NCI-H1436 treated with DMSO at 0.1 percent for 48 hours (cell line): ENCODE measurements at places on chromosomes 7 and 10.
A peak's percentile ranks its signal among the peaks of the same experiment; 100 is the strongest.

DNA sequence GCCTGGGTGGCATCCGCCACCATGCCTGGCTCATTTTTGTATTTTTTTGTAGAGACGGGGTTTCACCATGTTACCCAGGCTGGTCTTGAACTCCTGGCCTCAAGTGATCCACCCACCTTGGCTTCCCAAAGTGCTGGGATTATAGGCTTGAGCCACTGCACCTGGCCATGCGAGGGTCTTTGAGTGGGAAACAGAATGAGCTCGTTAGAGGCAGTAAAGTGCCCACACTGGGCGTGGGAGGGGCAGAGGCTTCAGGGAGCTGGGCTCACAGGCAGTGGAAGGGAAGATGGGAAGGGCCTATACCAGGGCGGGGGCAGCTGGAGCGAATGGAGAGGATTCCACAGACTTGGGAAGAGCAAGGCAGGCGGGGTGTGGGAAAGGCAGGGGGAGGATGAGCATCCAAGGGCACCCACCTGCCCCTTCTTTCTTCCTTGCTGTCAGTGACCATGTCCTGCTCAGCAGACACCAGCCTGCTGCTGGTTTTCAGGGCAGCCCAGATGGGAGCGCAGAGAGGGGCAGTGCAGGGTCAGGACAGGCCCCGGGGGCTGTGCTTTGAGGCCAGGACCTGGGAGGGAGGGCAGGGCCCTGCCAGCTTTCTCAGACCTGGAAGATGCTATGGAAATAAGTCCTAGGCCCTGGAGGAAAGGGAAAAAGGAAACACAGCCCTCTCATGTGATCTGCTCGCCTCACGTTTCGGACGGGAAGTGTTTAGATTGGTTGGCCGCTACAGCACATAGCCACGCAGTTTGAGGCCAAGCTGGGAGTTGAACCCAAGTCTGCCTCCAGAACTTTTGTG, 4.2 kb downstream of the FZD9 start:
- DNase-seq: no peak

DNA sequence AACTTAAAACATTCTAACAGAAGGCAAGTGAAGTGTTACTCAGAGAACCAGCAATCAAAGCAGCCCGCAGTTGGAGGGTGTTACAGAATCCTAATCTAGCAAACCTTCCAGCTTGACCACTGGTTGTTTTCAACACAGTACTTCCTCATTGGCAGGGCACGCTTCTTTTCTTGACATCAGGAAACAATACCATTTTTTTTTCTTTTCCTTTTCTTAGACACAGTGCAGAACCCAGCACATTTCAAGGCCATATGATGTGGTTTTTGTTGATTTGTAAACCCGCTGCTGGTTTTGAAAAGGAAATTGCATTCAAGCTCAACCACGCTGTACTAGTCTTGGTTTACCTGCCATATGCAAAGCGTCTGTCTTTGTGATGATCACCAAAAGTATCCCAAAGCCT, 33.4 kb downstream of the RHOBTB1 start:
- no peak for DNase-seq

DNA sequence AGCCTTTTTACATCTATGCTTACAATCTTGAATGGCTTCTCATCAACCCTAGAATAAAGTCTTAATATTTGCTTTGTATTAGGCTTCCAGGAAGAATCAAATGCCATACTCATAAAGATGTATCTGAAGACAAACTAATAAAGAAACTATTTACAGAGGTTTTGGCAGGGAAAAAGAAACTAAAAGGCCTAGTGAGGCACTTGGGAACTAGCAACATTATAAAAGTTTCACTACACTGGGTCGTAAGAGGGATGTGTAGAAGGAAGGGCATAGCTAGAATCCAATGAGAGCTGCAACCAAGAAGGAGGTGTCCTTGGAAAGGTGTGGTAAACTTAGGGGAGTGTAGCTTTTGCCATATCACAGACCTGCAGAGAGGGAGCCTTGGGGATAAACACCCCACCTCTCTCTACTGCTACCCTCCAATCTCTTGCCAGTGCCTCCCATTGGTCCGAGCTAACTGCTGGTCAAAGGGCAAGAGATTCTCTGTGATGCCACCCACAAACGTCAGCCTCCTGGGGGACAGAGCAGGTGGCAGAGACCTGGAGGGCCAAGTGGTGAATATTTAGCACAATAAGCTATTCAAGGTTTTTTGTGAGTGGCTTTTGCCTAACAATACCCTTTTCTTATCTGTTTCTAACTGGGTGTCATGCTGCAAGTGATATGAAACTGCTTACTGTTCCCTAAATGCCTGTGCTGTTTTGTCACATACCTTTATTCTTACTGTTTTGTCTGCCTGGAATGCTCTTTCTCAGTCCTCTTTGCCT, 60.7 kb downstream of the CPED1 start:
- DNase-seq: no peak

DNA sequence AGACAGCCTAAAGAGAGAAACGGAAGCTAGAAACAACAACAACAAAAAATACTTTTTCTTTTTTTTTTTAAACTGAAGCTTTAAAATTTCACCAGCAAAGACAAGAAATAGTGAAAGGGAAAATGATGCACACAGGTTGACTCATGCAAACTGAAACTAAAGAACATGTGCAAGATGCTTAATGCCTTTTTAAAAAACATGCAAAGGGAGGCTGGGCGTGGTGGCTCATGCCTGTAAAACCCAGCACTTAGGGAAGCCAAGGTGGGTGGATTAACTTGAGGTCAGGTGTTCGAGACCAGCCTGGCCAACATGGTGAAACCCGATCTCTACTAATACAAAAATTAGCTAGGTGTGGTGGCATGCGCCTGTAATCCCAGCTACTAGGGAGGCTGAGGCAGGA, 15.1 kb upstream of the CUBN start:
- no peak for DNase-seq

DNA sequence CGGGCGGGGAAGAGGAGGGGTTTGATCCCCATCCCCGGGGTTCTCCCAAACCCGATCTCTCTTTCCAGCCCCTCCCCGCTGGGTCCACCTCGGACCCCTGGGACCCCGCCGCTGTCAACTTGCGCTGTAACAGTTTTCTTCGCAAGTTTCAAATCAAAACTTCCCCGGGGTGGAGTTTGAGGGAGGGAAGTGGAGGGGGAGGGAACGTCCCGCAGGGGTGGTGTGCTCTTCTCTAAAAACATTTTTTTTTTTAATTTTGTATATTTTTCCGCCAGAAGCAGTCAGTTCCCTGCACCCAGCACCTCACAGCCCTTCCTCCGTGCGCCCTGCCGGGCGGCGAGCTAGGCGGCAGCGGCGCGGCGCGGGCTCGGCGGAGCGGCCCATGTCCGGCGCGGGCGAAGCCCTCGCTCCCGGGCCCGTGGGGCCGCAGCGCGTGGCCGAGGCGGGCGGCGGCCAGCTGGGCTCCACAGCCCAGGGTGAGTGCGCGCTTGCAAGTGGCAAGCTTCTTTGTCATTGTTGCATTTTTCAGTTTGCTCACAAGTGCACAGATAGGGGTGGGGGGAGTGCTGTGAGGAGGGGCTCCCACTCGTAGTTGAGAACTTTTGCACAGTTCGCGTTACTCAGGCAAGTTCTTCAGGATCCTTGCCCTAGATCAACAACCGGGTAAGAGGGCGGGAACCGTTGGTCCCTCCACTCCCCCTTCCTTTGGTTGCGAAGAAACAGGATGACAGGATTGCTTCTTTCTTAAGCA, 933 bp downstream of the MDFIC start:
- DNase-seq: no peak

GRCh38 chr7:69018200-69018599, 580.1 kb upstream of the AUTS2 start:
- DNase-seq: no peak

DNA sequence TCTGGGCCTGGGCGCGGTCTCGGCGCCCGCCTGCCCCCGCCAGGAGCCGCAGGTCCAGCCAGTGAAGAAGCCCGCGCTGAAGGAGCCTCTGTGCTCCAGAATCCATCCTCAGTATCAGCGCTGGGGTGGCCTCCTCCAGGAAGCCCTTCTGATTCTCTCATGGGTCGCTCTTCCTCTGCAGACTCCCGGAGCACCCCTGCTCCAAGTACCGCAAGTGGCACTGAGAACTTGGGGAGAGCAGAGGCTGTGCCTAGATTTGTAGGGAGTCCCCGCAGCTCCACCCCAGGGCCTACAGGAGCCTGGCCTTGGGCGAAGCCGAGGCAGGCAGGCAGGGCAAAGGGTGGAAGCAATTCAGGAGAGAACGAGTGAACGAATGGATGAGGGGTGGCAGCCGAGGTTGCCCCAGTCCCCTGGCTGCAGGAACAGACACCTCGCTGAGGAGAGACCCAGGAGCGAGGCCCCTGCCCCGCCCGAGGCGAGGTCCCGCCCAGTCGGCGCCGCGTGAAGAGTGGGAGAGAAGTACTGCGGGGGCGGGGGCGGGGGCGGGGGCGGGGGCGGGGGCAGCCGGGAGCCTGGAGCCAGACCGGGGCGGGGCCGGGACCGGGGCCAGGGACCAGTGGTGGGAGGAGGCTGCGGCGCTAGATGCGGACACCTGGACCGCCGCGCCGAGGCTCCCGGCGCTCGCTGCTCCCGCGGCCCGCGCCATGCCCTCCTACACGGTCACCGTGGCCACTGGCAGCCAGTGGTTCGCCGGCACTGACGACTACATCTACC, at the start of gene ALOX5:
ALOX5 (plus strand) TSS at position 641 of the 774 bp plus-strand sequence; CDS start at position 705, 64 bp downstream.
- DNase-seq: no peak

DNA sequence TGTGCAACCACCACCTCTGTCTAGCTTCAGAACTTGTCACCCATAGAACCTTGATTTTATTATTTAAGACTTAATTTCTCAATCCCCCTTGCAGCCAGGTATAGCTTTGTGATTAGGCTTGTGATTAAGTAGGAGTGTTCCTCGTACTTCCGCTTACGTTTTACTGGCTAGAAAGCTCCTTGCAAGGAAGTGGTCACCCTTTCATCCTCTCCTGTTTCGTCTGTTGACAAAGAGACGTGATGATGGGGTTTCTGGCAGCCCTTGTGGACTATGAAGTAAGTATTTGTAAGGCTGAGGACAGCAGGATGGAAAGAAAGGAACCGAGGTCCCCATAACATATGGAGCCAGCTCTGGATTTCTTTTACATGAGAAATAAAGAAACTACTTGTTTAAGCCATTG, 86.5 kb upstream of the KDM7A start:
- DNase-seq: no peak

DNA sequence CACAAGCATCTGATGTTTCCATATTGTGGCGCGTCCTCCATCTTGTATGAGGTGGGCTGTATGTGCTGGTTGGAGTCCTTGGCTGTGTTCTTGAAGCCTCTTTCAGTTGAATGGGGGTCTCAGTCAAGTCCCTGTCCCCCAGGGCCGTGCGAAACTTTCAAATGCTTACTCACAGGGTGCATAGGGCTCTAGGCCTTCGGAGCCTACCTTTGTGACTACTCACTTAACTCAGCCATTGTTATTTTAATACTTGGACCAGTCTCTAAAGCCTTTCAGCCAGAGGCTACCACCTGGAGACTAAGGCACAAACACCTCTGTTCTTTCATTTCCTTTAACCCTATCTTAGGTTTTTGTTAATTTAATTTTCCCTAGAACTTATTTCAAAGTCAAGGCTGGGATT, 785.9 kb downstream of the GATA3 start:
- DNase-seq: no peak

- no peak for DNase-seq
Measured at GRCh38 chr10:97210543-97210960, 24.8 kb upstream of the SLIT1 start.

- DNase-seq: no peak
Measured at GRCh38 chr10:3528823-3529403, 256.1 kb downstream of the KLF6 start.

DNA sequence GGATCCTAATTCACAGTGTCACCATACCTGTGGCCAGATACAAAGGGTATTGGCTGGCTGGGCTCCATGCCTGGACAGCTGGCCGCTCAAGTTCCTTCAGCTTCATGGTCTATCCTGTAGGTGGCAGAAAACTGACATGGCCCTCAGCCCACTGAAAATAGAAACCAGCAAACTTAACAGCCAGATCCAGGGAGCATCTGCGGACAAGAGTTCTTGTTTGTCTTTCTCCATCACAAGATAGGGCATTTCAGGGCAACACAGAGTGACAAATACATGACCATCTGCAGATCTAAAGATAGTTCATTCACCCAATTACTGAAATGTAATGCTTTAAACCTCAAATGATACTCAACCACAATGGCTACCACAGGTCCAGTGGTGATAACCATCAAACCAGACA, 2.8 kb downstream of the SEC31B start:
- no peak for DNase-seq

DNA sequence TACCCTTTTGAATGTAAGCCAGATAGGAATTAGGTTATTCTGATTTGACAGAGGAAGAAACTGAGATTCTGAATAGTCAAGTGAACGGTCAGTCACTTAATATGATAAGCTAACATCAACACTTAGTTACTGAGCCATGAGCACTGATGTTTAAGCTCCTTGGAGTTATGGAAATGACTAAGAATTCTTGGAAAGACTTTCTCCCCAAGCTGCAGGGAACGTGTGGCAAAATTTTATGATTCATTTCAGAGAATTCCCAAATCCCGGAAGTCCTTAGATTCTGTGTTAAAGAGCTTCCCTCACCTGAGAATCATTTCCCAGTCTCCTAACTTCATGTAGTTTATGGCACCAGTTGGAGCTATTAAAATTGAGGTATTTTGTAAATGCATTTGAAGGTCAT, 330.9 kb downstream of the XPNPEP1 start:
- no peak for DNase-seq

DNA sequence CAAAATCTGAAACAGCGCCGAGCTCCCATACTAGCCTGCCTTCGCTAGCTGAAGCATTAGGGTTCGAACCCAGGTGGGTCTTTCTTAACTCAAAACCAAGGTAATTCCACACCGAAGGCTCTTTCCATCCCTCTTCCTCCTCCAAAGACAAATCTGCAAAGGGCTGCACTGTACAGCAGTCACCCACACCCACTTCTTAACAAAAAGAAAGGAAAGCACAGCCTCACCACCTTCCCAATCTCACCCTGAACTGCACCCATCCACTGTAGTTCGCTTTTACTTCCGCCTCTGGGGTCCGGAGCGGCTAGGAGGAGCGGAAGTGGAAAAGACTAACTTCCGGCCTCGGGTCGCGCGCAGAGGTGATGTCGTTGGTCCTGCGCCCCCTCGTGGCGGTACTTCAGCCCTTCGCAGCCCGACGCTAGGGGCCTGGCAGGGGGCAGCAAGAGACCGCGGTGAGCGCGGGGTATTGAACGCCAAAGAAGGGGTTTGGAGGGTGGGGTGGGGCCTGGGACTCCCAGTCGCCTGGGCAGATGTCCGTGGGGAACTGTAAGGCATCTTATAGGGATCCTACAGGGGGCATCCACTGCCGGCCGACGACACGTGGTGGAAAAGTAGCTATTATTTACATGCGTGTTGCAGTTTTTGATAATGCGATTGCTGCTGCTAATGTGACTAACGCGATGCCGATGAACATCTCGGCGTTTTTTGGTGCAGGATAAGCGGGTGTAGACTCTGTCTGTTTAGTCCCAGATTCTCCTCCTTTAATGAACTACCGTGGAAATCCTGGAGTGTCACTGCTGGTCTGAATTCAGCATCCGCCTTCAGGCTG, at the start of gene MTERF1:
MTERF1 (minus strand) TSS at position 290 of the 829 bp plus-strand sequence. CDS start 619 bp downstream, outside the sequence.
- DNase-seq: peak; percentile 72

- no peak for DNase-seq
Measured at GRCh38 chr10:30819341-30820181, 190.0 kb upstream of the LYZL2 start.

DNA sequence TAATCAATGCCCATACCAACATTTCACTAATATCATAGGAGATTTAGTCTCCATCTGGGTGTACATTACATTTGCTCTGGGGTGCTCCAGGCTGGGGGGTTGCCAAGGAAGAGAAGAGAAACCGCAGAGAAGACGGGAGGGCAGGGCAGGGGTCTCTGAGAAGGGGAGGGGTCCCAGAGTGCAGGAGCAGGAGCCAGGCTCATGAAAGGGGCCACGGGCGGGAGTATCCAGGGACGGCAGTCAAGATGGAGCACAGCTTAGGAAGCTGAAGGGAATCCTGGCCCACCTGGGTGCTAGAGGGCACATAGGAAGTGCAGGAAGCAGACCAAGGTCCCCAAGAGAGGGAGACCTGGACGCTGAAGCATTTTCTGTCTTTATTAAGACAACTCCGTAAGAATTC, 2.2 kb downstream of the LEP start:
- no peak for DNase-seq
